ENCODE measurements at places on chromosomes 12 and 14. TPM values are rescaled to one million over a fixed set of nuclear protein-coding genes. Genes with fewer than 3 reads are reported as not detected.

DNA sequence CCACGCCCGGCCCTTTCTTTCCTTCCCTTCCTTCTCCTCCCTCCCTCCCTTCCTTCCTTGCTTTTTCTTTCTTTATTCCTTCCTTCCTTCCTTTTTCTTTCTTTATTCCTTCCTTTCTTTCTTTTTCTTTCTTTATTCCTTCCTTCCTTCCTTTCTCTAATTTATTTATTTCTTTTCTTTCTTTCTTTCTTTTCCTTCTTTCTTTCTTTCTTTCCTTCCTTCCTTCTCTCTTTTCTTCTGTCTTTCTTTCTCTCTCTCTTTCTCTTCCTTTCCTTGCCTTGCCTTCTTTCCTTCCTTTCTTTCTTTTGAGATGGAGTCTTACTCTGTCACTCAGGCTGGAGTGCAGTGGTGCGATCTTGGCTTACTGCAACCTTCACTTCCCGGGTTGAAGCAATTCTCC lies 15.9 kb downstream of the CCDC177 start:
- no peak for DNase-seq

Gene MED13L
- polyA plus RNA-seq, result 27.4 TPM

- DNase-seq, result no peak
Observed at GRCh38 chr12:73947326-73948026, 590.2 kb upstream of the ATXN7L3B start.

GRCh38 chr12:131112021-131112420 lies 158.3 kb downstream of the ADGRD1 start:
- no peak for DNase-seq

- no peak for DNase-seq
Observed at GRCh38 chr12:108702595-108703320, 28.6 kb downstream of the CORO1C start.

Gene ASB2
- not detected for polyA plus RNA-seq

GRCh38 chr12:28563286-28563685 lies 373.0 kb downstream of the CCDC91 start:
- peak; percentile 51 for DNase-seq

DNA sequence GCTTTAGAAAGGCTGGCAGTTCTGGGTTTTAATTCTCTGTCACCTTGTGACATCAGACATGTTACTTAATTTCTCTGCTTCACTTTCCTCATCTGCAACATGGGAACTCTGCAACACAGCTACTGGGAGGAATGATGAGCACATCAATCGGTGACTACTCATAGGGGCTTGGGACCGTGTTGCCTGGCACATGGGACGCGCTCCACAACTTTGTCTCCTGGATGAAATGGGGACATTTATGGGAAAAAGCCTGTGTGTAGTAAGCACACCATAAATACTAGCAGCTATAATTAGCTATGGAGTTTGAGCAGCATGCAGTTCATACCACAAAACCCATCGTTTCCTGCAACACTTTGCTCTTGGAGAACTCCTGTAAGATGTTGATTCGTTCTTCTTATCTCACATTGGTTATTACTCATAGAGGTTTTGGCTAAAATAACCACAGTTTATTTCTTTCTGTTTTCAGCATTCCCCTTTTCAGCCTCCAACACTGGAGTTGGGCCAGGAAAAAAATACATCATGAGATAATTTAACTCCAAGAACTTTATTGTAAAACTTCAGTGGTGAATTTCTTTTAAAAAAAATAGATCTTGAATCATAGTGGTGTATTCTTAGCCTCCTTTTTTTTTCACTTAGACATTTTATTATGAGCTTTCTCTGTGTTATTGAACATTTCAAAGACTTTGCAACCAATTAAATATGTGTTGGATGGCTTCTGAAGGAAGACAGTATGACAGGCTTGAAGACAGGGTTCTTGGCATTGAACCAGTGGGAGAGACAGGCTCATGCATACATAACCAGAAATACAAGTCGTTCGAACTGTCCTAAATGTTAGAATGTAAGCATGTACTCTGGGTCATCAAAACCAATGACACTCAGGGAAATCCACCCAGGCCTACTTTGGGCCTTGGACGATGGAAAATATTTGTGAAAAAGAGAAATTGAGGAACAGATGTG lies 72.7 kb downstream of the RIN3 start:
- peak; percentile 78 for DNase-seq

DNA sequence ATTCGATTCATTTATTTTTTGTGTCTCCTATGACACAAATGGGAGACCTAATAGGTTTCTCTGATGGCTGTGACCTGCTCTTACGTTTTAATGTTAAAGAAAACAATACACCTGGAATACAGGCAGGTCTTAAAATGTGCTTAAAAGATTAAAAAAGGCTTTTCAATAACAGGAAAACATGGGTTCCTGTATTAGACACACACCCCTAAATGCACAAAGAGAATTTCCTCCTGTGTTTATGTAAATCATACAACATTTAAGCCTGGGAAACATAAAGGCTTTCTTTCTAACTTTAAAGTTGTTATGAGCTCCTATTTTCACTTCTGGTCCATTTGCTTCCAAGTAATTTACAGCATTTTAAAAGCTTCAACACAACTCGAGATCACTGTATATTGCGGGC lies 191.3 kb downstream of the STXBP6 start:
- no peak for DNase-seq

Gene INHBE
- not detected for polyA plus RNA-seq

Gene GNB3
- 12.0 TPM for polyA plus RNA-seq

Gene DPF3
- 1.5 TPM for polyA plus RNA-seq

DNA sequence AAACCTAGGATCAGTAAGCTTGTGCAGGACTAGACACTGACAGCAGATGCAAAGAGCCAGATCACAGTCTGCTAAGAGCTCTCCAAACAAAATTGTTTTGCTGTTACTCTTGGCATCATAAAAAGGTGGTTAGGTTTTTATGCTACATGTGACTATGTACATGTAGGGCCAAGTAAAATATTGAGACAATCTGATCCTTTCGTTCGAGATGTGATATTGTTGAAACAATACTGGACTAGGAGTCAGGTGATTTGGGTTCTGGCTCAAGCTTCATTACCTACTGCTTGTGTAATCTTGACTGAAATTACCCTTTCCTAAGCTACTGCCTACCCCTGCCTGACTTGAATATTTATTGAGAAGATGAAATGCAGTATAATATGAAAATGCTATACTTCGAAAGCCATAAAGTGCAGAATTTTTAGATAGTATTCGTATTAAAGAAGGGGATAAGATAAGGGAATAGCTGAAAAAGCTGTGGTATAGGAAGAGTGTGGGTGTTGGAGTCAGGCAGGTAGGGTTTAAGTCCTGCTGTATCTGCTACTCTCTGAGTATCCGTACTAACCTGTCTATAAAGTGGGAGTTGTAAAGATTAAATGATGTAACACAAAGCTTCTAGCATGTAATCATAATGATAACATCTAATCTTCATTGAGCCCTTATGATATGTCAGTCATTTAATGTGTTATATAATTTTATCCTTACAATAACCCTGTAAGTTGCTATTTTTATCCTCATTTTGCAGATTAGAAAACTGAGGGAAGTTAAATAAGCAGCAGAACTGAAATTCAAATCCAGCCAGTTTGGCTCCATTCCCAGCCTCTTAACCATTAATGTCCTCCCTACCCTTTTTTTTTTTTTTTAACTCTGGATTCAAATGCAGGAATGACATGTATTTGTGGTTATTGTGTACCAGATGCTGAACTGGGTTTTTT lies 38.6 kb upstream of the ATF1 start:
- DNase-seq, result no peak

- peak; percentile 79 for DNase-seq
Observed at GRCh38 chr12:52873832-52874572, 25.2 kb upstream of the KRT78 start.

DNA sequence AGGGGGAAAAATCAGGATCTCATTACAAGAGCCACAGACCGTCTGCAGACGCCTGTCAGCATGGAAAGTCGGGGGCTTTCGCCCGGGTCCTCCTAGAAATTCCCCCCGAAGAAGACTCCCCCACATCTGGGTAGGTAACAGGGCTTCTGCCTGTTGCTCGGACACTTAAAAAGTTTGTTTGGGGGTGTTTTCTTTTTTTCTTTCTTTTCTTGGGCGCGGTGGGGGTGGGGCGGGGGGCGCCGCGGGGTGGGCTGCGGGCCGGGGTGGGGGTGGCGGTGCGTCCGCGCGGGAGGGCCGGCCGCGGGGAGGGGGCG lies 358 bp downstream of the ELK3 start:
- no peak for DNase-seq

GRCh38 chr12:53995378-53996239 lies 4.4 kb upstream of the HOXC9 start:
- no peak for DNase-seq

- DNase-seq, result peak; percentile 99
Observed at GRCh38 chr12:20212658-20213555, 155.4 kb upstream of the PDE3A start.

GRCh38 chr12:47650469-47650868 lies 55.4 kb downstream of the RPAP3 start:
- no peak for DNase-seq

Measured in endothelial cell of umbilical vein (primary cell).